ENCODE measurements at places on chromosomes 7 and 10. TPM values are rescaled to one million over a fixed set of nuclear protein-coding genes. Genes with fewer than 3 reads are reported as not detected.

DNA sequence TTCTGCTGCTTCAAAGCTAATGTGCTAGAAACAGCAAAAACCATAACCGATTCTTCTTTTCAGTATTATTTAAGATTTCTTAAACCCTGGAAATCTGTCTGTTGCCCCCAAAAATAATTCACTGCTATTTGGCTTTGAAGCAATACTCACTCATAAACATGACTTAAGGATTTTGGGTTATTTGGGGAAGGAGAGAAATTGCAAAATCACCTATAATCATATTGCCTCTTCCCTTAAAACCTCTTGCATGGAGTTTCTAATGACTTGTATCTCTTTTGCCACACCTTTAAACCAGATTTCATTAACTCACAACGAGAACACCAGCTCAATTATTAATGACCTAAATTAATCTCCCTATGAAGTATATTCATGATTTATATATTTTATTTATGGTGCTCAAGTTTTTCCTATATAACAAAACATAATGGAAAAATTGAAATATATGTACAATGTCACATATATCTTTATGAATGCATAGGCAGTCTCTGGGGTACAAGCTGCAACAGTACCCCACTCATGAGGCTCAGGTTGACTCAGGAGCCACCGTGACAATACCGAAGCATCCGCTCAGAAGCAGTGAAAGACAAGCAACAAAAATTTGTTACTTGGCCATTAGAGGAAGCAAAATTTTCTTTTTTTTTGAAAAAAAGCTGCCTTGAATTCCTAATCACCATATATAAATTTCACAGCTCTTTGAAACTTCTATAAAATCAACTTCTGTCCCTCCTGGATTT is 3.0 kb downstream of the NAMPT start:
- DNase-seq = no peak

- DNase-seq = no peak
These were observed 14.5 kb downstream of the MKI67 start for GRCh38 chr10:128111696-128112095.

- DNase-seq = peak; percentile 27
These were observed 51.6 kb downstream of the PRLHR start for GRCh38 chr10:118543714-118544400.

- no peak for DNase-seq
These were observed 85.0 kb downstream of the ANKRD61 start for GRCh38 chr7:6116211-6116610.

GRCh38 chr7:25860275-25861163 is 291.5 kb upstream of the NFE2L3 start:
- DNase-seq = no peak

DNA sequence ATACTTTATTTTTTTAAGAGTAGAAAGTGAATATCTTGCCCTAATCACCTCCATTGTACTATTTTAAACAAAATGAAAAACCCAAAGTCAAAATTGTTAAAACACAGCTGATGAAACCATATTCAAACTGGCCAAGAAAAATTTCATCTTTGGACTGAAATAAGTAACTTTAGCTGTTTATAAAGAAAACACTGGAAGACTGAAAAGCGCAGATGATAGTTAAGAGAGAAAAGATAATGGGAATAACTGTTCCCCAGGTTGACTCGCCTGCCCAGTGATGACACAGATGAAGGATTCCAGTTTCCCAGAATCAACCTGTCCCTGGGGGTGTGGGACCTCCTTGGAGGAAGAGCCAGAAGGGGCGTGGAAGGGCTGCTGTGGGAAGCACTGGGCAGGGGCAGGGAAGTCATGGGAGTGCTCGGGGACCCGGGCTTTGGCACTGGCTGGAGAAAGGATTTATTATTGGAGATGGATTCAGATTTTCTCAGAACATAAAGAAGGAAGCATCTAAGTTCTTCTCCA is 43.1 kb downstream of the DENND2A start:
- no peak for DNase-seq

RPEL1 gene
- 0.18 TPM for polyA plus RNA-seq

NPY4R gene
- not detected for polyA plus RNA-seq

- DNase-seq = no peak
These were observed 15.1 kb downstream of the FAM53B start for GRCh38 chr10:124728830-124729661.

DNA sequence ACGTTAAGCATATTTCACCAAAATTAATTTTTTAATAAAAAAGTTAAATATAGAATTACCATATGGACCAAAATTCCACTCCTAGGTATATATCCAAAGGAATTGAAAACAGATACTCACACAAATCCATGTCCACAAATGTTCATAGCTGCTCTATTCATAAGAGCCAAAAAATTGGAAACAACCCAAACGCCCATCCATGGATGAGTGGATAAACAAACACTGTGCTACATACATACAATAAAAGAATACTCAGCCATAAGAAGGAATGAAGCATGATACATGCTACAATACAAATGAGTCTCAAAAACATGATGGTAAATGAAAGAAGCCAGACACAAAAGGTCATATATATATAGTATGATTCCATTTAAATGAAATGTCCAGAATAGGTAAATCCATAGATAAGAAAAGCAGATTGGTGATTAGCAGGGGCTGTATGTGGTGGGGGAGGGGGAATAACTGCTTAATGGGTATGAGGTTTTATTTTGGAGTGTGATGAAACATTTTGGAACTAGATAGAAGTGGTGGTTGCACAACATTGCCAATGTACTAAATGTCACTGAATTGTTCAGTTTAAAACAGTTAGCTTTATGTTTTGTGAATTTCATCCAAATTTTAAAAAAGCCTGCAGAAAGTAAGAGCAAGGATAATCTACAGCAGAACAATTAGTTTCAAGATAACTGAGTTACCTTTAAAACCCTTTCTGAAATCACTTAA is 101.2 kb upstream of the EFCAB10 start:
- DNase-seq = no peak

DNA sequence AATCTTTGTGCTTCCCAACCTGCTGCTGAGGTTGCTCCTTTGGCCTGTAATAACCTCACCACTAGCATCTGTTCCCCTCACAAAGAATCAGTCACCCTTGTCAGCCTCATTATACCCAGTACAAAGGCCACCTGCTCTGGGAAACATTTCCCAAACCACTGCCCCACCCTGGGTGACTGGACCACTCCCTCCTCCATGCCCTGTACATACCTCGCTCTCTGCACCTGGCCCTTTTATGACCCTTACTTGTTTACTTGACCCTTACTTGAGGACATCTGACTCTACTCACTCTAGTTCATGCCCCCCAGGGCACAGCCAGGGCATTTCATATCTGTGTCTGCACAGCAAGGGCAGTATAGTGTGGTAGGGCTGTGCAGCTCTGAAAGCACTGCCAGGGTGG is 21.4 kb upstream of the AOC1 start:
- DNase-seq = no peak

DNA sequence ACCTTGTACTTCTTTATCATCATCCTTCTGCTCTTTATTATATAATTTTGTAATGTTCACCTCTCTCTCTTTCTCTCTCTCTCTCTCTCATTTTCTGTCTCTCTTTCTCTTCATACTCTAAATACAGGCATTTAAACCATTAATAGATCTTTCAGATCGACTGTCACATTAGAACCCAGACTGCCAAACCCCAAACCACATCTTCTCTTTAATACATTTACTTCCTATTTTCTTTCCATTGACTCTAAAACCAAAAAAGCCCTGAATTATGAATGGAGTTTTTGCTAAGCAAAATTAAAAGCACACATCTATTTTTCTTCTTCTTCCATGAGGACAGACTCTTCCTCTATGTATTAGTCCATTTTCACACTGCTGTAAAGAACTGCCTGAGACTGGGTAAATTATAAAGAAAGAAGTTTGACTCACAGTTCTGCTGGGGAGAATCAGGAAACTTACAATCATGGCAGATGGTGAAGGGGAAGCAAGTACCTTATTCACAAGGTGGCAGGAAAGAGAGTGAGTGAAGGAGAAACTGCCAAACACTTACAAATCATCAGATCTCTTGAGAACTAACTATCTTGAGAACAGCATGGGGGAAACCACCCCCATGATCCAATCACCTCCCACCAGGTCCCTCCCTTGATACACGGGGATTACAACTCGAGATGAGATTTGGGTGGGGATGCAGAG is 272.7 kb upstream of the MGMT start:
- no peak for DNase-seq

- DNase-seq = no peak
These were observed 129.8 kb upstream of the GPR26 start for GRCh38 chr10:123536176-123536845.

DNA sequence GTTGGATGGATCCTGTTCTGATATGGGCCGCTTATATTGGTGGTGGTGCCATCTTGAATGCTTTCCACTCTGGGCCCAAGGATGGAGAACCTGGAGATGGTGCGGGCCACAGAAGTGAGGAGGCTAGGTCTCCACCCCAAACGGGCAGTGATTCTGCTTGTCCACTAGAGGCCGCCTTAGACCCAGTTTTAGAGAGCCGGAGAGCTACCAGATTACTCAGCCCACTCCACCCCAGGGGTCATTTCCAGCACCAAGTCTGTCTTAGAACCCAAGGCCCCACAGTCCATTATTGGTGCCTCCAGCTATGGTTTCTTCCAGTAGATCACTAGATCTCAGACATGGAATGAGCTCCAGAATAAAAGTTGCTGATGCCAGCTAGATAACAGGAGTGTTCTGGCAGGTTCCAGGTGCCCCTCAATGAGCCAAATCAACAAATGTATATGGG is 11.8 kb upstream of the CAMK2G start:
- no peak for DNase-seq
